Suprapubic skin (tissue), 4 donors: ENCODE measurements at places on chromosomes 12 and 14.

GRCh38 chr14:105166571-105167302 is 1.8 kb downstream of the JAG2 start:
- DNase-seq, result no peak

- DNase-seq, result no peak
These were observed 98.9 kb downstream of the PLXNC1 start for GRCh38 chr12:94247246-94247645.

- DNase-seq, result no peak
These were observed 548.6 kb downstream of the SLC16A7 start for GRCh38 chr12:60144395-60144794.

- DNase-seq, result no peak
These were observed 316.3 kb downstream of the NUAK1 start for GRCh38 chr12:105822131-105823105.

DNA sequence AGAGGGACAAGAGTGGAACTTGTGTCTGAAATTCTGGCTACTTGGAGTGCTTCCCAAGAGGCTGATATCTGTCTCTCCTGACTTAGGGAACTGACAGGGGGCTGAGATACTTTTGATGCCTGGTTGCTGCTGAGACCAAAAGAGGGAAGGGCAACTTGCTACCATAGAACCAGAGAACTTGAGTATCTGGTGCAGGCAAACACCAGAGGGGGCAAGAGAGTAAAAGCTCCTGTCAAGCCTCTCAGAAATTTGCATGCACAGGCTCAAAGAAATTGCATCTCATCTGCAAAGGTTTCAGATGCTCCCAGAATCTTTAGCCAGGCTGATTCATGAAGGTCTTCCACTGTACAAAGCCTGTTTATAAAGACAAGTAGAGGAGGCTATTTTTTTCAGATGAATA is 391.3 kb upstream of the FOXG1 start:
- DNase-seq, result no peak

DNA sequence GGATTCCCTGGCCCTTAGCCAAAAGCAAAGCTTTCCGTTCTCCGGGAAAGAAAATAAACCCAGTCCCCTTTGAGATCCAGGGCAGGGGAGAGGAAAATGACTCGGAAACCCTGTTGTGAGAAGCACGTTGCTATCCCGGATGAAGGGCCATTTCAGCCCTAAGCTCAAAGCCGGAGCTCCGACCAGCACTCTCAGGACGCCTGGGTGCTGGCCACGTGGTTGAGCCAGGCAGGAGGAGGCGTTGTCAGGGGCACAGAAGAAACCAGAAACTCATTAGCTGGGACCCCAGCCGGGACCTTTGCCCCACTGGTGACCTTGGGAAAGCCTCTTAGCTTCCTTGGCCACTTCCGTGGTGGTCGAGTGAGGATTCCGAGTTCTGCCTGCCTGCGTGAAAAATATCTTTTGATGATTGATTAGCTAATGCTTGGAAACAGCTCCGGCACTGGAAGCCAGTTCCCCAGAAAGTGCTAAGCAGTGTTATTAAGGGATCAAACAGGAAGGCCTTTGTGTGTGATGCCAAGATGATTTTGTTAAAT is 57.6 kb upstream of the FZD10 start:
- DNase-seq, result no peak

GRCh38 chr14:95121911-95122620 is 35.3 kb downstream of the DICER1 start:
- DNase-seq, result no peak

DNA sequence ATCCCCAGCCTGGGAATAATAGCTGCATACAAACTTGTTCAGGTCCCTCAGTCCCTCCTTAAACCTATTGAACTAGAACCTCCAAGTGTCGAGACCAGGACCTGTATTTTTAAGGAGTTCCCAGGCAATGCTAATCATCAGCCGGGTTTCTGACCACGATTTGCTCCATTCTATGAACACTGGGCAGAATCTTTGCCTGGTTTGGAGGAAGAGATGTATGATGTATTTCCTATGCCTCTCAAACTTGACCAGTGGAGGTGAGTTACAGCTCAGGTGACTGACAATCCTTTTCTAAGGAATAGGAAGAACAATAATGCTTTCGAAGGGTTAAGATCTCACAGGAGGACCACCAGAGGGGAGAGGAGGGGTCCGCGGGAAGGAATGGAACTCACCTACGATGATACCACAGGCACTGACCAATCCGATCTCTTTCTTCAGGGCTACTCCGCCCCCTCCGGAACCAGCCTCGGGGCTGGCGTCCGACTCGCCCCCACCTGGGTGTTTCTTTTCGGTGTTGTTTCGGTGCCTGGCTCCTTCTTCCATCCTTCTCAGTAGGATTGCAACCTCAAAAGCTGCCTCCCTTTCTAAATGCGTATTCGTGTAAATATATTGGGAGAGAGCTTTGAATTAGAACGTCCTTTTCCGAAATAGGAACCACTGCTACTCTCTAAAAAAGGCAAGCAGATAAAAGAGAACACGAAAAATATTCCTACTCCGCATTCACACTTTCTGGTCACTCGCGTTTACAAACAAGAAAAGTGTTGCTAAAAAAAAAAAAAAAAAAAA is 895 bp downstream of the SLC7A8 start:
- no peak for DNase-seq

GRCh38 chr14:36986407-36986806 is 186.0 kb downstream of the SLC25A21 start:
- no peak for DNase-seq

DNA sequence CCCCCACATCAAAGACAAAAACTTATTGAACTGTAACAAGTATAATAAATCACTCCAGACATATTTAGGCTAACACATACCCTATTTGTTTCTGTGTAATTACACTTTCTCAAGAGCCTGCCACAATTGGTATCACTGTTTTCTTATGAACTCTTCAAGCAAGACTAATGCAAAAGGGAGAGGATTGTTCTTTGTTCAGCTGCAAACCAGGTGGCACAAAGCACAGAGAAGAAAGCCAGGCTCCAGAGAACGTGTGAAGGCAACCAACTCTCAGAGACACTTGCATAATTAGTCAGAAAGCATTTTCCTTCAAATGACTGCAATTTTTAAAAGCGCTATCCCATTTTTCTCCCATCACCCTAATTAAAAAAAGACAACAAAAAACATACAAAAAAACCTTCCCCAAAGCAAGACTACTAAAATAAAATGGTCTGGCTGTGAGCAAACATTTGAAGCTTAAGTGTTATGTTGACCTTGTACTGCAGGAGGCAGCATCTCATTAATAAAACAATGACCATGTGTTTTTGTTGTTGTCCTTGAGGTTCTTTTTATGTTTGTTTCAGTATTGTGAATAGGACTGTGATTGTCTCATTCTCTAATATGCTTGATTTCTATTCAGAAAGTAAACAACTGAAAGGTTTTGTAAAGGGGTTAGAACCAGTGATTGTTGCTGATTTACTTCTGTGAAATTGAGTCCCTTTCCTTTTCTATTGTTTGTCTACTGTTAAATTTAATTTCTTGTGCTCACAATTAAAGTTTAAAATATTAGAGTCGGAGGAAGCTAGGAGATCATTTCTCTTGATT is 452.7 kb upstream of the PDE3A start:
- DNase-seq, result no peak

DNA sequence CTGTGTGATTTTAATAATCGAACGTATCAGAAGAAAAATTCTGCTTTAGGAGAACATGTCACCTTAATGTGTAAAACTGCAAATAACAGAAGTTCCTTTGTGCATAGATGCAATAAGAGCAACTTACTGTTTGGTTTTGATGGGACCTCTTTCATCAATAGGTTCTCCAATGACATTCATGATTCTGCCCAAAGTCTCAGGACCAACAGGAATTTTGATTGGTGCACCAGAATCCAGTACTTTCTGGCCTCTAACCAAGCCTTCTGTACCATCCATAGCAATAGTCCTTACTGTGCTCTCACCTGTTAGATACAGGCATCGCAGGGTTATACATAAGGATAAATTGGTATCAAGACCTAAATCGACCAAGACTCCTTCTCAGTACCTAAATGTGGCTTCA is 1.1 kb downstream of the ATP5F1B start:
- DNase-seq, result no peak

DNA sequence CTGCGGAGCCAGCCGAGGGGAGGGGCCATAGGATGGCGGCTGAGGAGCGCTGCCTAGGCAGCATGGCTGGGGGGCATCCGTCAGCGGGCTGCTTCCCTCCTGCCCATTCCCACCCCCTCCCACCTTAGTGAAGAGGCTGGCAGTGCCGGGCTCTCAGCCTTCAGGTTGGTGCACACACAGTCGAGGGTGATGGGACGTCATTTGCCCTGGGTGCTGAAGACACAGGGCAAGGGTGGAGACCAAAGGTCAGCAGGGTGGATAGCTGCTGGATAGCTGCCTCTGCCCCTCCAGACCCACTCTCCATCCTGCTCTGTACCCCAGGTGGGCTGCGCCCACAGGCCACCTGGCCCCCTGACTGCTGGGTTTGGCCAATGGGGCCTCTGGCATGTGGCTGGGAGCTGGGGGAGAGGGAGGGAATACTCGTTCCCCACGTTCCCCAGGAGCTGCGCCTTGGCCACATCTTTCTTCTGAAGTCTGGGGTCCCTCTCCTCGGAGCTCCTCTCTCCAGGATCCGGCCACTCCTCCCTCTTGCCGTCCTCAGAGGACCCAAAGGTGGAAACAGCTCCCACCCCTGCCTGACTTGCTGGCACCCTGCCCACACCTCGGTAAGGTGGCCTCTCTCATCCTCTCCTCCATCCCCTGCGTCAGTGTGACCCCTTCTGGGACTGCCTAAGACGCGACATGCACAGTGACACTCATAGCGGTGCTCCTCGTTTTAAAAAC is 11.2 kb upstream of the CDC42BPB start:
- DNase-seq, result peak; percentile 68

DNA sequence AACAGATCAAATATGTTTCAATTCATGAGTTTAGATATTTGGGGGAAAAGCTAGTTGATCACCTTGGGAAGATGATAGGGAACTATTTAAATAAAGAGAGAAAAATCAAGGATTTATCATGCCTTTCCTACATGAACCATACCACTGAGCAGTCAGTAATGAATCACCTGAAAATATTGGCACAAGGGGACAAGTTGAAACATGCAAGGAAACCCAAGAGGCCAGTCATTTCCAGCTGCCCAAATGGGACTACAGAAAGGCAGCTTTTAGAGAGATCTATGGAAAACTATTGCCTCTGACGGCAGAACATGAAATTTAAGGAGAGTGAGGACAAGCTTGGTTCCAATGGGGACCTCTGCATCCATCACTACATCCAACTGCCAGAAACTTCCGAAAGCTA is 14.1 kb upstream of the ETV6 start:
- DNase-seq, result no peak

DNA sequence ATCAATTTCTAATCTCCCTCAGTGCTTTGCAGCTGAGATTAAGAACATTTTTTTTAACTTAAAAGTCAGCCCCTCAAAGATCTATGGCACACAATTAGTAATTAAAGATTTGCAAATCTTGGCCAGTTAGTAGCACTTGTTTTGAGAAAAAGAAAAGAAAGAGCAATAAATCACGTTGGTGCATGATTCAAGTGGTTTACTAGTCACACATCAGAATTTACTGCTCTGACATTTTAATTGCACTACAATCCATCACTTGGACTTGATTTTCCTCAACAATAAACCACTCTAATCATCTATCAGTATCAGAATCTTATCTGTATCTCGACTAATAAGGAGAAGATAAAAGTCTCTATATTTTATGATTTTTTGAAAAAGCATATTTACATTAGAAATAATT is 154.3 kb downstream of the HELB start:
- DNase-seq, result no peak

GRCh38 chr14:24330973-24331674 is 3.7 kb downstream of the ADCY4 start:
- DNase-seq, result no peak

DNA sequence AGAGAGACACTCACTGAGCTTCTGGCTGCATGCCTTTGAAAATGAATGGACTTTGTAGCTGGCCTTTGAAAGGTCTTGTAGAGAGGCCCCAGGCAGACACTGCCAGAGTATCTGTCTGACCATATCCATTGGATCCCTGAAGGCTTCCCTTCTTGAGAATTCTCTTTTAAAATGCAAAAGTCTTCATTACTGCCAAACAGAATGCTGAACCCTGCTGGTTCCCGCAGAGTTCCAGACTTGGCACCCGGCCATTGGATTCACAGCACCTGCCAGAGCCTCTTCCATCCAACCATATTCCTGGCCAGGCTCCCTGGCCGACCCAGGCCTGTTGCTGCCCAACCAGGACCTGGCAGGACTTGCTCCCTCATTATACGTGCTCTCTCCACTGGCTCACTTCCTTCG is 182.5 kb downstream of the GXYLT1 start:
- no peak for DNase-seq

DNA sequence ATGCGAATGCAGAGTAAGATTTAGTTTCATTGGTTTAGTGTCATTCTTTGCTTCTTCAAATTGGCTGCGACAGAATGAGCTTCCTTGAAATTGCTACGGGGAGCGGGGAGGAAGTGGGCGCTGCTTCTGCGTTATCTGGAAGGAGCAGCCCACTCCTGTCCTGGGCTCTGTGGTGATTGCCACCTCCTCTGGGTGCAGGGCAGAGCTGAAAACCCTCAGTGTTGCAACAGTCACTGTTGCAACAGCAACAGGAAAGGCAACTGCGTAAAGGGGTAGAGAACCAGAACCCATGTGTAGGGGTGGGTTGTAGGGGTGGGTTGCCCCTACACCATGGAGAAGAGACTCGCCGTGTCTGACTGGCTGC is 57.7 kb downstream of the MAX start:
- no peak for DNase-seq

GRCh38 chr12:52942901-52943181 is 6.1 kb upstream of the KRT18 start:
- no peak for DNase-seq

GRCh38 chr12:25438638-25439037 is 114.4 kb downstream of the LMNTD1 start:
- DNase-seq, result no peak

- no peak for DNase-seq
These were observed 189.3 kb downstream of the ITPR2 start for GRCh38 chr12:26643532-26644315.

DNA sequence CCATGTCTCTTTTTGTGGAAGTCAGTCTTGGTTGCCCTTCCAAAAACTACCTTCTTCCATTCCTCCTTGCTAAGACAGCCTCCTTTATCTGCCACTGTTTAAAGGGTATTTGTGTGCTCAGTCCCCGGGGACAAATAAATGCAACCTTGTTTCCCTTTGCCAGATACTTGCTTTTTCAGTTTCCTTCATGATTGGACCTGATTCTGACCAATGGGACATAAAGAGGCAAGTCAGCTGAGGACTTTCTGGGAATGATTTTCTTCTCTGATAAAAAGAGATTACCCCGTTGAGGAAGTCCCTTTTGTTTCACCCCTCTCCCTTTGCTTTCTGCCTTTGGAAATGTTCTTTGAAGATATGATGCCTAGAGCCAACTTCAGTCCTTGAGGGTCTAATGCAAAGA is 7.4 kb upstream of the TUBA1B start:
- no peak for DNase-seq

DNA sequence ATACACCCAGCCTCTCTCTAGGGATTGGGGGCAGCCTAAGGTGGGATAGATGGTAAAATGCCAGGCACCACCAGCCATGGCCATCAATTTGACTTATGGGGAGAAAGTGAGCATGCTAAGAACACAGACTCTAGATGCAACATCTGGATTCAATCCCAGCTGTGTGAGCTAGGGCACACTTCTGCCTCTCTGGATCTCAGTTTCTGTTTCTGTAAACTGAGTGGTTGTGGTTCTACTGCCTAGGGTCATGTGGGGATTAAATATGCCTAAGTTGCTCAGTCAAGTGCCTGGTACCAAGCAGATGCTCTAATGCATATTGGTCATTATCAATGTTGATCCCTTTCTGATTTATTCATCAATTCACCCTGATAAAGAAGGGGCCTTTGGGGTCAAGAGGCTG is 12.6 kb upstream of the OAS1 start:
- no peak for DNase-seq
